ENCODE measurements at places on chromosomes 2 and 18.

GRCh38 chr18:59484131-59484530 is 125.1 kb upstream of the LMAN1 start:
- DNase-seq, result no peak

DNA sequence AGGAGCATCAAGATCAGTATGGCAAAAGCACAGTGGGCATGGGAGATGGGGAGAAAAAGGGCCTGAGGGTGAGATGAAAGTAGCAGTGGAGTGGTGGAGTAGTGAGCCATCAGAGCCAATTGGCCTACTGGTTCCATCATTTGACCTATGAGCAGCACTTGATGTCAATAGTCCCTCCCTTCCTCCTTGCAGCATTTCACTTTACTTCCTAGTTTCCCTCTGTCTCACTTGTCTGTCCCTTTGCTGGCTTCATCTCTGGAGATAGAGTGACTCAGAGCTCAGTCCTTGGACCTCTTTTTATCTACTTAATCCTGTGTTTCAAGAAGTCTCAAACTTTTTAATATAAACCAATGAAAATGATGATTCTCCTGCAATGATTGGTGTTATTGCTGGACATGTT is 32.1 kb downstream of the FBXO48 start:
- no peak for DNase-seq

GRCh38 chr2:134862069-134862468 is 23.7 kb downstream of the ACMSD start:
- DNase-seq, result no peak

DNA sequence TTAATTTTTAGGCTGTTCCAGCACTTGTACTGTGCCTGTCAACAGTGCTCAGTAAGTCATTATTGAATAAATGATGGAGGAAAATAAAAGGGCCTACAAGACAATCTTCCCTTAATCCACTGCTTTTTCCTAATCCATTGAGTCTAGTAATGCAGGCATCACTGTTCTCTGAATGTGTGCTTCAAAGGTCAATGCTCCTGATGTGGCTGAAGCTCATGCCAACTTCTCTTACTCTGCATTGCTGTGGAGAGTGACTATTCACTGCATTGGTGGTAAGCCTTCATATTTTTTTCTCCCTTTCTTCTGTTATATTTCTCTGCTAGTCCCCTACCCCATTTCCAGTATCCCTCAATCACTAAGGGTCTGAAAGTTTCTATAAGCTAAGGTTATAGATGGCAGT is 31.9 kb upstream of the MYO1B start:
- no peak for DNase-seq

DNA sequence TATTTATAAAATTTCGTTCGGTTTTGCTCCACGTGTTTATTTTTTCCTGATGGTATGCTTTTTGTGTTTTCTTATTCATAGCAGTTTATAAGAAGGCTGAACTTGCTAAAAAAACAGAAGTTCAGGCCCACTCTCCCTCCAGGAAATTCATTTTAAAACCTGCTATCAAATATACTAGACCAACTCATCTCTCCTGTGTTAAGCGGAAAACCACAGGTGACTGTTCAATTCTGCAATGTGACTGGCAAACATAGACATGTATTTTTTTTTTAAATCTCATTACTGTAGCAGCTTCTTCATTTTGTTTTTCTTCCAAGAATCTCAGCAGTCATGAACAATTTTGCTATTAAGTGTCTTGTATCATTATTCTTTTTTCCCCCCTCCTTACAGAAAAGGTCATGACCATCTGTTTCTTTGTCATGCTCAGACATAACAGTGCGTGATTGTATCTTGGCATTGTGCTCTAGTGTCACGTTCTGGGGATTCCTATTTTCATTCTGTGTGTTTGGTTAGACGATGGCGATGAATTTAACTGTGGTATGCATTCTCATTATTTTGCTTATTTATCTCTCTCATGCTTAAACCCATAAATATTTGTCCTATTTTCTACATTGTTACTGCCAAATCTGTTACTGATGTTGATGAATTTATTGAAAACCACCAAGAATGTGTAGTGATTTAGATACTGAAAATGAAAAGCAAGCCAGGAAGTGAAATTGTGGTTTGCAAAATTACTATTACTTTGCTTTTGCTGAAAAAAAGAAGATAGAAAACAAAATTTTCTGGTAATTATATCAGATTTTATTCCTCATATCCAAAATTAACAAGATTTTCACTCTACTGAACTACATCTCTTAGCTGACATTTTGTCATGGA is 74.6 kb upstream of the UNC80 start:
- DNase-seq, result no peak

GRCh38 chr2:67834482-67834881 is 228.3 kb downstream of the C1D start:
- DNase-seq, result no peak

GRCh38 chr2:18238209-18238608 is 322.2 kb downstream of the RDH14 start:
- no peak for DNase-seq
